Cerebellum (tissue), 4 donors: ENCODE measurements at places on chromosomes 1 and 21. TPM values are rescaled to one million over a fixed set of nuclear protein-coding genes. Genes with fewer than 3 reads are reported as not detected.

GRCh38 chr1:149997585-149998262 is 12.8 kb downstream of the OTUD7B start:
- DNase-seq: no peak

GRCh38 chr1:236830560-236830959 is 35.5 kb downstream of the MTR start:
- DNase-seq: no peak

- no peak for DNase-seq
These were observed 1.4 kb downstream of the RAVER2 start for GRCh38 chr1:64745986-64746940.

DNA sequence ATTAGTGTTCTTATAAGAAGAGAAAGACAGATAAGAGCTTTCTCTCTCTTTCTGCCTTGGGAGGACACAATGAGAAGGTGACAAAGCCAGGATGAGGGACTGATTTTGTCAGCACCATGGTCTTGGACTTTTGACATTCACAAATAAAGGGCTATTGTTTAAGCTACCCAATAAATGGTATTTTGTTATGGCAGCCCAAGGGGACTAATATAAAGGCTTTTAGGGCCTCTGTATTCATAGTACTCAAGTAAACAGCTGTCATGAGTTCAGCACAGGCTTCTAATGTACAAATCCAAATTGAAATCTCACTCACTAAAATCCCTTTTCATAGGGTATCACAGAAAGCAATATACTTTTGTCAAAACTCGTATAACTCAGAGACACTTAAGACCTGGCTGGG is 242.7 kb downstream of the FAF1 start:
- DNase-seq: no peak

- DNase-seq: no peak
These were observed 7.8 kb upstream of the CALML6 start for GRCh38 chr1:1907098-1907736.

NOS1AP gene
- 5.5 TPM for total RNA-seq

S100A16 gene
- 18.1 TPM for total RNA-seq
